ENCODE measurements at places on chromosomes 13 and 19.

- DNase-seq, result no peak
Measured at GRCh38 chr19:31555634-31556215, 206.5 kb upstream of the TSHZ3 start.

DNA sequence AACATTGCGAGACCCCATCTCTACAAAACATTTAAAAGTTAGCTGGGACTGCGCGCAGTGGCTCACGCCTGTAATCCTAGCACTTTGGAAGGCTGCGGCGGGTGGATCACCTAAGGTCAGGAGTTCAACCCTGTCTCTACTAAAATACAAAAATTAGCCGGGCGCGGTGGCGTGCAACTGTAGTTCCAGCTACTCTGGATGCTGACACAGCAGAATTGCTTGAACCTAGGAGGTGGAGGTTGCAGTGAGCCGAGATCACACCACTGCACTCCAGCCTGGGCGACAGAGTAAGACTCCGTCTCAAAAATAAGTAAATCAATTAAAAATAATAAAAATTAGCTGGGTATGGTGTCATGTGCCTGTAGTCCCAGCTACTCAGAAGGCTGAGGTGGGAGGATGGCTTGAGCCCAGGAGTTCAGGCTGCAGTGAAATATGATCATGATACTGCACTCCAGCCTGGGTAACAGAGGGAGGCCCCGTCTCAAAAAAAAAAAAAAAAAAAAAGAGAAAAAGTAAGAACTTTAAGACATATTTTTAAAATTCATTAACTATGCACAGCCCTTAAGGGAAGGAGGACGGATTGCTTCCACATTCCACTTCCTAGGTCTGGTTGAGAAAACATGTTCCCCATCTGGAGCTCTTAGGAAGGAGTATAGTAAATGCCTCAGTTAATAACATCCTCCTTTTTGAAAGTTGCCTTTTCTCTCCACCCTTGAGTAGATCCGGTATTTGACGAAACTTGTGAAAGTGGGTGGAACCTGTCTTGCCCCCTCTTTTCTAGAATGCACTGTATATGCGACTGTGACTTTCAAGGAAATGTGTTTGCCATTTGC is 26.1 kb downstream of the EXOC3L2 start:
- no peak for DNase-seq

DNA sequence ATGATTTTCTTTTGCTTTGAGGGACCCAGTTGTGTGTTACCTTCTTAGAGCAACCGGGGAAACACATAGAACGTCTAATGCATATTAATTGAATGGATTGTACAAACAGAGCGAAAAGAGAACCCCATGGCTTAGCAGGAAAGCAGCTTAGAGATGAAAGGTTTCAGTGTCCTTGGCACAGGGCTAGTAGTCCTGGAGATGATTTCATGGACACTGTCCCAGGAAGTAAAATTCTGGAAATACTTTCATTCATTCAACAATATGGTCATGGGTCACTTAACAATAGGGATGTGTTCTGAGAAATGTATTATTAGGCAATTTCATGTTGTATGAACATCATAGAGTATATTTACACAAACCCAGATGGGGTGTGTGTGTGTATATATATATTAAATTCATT is 9.7 kb upstream of the FUT2 start:
- no peak for DNase-seq

DNA sequence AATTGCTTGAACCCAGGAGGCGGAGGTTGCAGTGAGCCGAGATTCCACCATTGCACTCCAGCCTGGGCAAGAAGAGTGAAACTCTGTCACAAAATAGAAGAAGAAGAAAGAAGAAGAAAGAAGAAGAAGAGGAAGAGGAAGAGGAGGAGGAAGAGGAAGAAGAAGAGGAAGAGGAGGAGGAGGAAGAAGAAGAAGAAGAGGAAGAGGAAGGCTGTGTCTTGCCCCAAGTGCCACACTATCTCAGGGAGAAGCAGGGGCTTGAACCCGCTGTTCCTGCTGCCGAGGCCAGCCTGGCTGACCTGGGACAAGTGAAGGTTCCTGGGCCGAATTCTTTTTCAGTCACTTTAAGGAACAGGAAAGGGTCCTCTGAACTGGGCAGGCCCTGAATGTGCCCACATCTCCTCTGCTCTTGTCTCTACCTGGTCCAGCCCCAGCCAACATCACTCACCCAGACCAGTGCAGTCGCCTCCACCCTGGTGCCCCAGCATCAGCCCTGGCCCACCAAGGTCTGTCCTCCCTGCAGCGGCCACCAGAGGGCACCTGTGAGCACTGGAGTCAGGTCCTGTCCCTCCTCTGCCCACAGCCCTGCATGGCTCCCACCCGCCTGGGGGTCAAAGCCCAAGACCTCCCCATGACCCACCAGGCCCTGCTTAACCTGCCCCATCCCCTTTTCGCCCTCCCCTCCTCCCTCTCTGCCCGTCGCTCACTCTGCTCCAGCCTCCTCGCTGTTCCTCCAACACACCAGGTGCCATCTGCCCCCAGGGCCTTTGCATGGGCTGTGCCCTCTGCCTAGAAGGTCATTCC is 20.0 kb downstream of the TICAM1 start:
- DNase-seq, result no peak

DNA sequence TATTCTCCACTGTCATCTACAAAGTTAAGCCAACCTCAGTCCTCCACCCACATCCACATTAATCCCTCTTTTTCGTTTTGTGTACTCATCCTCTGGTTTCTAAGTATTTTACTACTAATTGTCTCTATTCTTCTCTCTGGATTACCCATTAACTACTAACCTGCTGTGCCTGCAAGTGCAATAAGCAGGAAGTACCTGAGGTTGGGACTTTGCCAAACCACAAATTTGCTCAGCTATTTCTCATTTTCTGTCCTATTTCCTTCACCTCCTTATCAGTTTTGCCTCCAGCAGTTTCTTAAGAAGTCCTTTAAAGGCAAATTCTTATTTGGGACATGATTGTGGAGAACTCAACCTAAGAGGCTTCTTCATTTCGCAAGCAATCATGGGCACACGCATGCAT is 1708.9 kb downstream of the SLITRK5 start:
- DNase-seq, result no peak
